ENCODE measurements at places on chromosomes 1 and 21. TPM values are rescaled to one million over a fixed set of nuclear protein-coding genes. Genes with fewer than 3 reads are reported as not detected.

SLC9C2 gene
- not detected for total RNA-seq

F5 gene
- not detected for total RNA-seq

OPTC gene
- not detected for total RNA-seq

CDCA8 gene
- 18.6 TPM for total RNA-seq

GUCA2B gene
- not detected for total RNA-seq

SLC25A24 gene
- total RNA-seq = 28.7 TPM

S100A12 gene
- not detected for total RNA-seq

PDZK1 gene
- 0.49 TPM for total RNA-seq

ADAMTS4 gene
- total RNA-seq = 0.15 TPM

SLC1A7 gene
- 0.19 TPM for total RNA-seq

OR14K1 gene
- not detected for total RNA-seq

CYP4X1 gene
- 1.3 TPM for total RNA-seq

UROD gene
- 139 TPM for total RNA-seq

KRTAP21-3 gene
- total RNA-seq = not detected

SLC44A5 gene
- 1.4 TPM for total RNA-seq
